Activated CD4-positive, alpha-beta T cell treated with anti-CD3 and anti-CD28 coated beads for 48 hours (primary cell): ENCODE measurements at places on chromosomes 2 and 18.

GRCh38 chr2:201203916-201204654 lies 21.1 kb downstream of the CASP10 start:
- no peak for DNase-seq

- no peak for DNase-seq
Observed at GRCh38 chr18:46373791-46374190, 269.6 kb downstream of the HAUS1 start.

GRCh38 chr2:54586062-54586461 lies 129.9 kb downstream of the SPTBN1 start:
- DNase-seq: no peak

DNA sequence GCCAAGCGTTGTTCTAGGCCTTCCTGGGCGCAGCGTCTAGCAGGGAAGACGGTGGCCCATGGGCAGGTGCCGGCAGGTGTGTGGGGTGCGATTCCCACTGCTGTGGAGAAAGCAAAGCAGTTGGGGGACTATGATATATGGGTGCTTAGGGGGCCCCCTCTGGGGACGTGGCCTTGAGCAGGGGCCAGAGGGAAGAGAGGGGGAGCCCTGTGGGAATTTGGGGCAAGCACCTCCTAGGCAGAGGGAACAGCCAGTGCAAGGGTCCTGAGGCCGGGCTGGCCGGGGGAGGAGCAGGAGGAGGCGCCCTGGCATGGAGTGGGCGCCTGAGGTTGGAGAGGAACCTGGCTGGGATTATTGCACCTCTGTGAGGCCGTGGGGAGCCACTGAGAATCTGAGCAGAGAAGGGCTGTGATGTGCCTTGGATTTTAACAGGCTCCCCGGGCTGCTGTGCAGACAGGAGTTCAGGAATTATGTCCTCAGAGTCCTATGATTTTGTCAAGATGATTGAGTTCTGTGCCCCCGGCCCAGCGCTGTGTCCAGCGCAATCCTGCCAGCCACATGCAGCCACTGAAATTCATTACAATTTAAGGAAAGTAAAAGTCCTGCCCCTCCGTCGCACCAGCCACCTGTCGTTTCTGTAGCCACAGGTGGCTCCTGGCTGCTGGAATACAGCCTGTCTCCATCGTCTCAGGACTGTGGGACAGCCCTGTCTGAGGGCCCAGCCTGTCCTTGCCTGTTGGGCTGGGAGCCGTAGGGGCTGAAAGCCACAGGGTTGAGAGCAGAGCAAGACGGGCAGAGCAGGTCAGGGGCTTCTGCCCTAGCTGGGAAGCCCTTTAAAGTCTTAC lies 9.1 kb upstream of the KLHL30 start:
- no peak for DNase-seq

DNA sequence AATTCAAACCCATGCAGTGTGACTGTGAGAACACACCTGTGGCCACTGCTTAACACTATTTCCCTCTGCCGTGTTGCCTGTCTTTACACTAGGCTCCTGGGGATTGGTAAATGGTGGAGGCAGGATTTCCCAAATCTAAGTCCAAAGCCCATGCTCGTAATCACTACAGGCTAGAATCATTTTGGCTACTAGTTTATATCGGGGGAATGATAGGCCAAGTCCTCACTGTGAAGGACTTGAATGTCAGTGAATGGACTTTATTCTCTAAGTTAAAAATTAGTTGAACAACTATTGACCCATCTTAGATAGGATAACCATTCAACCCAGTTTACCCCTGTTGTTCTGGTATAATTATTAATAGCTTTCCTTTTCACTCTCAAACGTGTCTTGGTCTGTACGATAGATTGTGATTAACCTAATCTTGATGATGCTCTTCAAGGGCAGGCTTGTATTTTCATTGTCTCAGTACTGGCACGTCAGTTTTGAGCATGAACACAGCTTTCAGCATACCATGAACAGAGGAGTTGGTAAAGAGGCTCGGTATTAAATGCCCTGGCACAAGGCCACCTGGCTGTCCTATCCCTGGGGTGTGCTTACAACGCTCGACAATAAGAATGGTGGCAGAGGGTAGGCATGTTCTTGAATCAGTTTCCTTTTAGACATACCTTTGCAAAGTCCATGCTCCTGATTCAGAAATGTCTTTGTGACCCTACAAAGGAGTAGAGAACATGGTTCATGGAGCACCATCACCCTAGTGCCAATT lies 148.8 kb downstream of the RTN4 start:
- DNase-seq: no peak

GRCh38 chr2:51032751-51033330 lies 909 bp upstream of the NRXN1 start:
- DNase-seq: no peak

DNA sequence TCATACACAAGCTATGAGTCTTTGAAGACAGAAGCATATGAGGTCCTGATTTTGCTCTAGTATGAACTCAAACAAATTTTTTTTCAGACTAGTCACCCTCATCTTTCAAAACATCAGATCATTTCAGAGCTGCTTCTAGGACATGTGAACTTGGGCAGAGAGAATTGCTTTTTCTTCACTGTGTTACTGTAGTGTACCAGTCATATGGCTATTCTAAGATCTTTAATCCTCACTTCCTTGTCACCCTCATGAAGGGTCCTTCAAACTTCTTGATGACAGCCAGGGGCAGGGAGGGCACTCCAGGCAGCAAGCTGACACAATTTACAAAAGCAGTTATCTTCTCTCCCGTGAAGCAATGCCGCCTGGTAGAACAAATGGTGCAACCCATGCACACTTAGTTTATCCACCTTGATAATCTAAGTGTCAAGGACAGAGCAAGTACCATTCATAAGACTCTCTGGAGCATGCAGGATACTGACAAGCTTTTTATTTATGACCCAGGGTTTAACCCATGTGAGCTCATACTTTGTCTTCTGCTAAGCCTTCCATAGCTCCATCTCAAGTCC lies 200.6 kb downstream of the DPP10 start:
- DNase-seq: no peak

- DNase-seq: no peak
Observed at GRCh38 chr2:201258666-201259615, 1.4 kb upstream of the CASP8 start.

DNA sequence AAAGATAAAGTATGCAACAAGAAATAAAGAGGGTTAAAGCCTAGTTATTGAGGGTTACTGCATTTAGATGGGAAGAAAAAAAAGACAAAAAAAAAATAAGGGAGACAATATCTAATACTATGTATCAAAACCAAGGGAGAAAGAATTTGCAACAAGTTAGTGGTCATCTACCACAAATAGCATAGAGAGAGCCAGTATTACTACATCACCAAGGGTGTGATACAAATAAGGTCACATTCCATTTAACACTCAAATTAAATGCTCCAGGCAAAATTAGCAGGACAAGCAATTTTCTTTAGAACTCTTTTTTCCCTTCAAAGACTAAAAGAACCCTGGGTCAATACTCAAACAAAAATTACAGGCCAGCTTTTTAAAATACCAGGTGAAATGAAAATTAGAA lies 115.1 kb upstream of the GULP1 start:
- no peak for DNase-seq

GRCh38 chr18:68060871-68061270 lies 544.4 kb upstream of the DSEL start:
- DNase-seq: no peak

GRCh38 chr2:15808944-15809343 lies 131.4 kb upstream of the MYCN start:
- no peak for DNase-seq

GRCh38 chr2:191892391-191892790 lies 45.5 kb upstream of the CAVIN2 start:
- no peak for DNase-seq

DNA sequence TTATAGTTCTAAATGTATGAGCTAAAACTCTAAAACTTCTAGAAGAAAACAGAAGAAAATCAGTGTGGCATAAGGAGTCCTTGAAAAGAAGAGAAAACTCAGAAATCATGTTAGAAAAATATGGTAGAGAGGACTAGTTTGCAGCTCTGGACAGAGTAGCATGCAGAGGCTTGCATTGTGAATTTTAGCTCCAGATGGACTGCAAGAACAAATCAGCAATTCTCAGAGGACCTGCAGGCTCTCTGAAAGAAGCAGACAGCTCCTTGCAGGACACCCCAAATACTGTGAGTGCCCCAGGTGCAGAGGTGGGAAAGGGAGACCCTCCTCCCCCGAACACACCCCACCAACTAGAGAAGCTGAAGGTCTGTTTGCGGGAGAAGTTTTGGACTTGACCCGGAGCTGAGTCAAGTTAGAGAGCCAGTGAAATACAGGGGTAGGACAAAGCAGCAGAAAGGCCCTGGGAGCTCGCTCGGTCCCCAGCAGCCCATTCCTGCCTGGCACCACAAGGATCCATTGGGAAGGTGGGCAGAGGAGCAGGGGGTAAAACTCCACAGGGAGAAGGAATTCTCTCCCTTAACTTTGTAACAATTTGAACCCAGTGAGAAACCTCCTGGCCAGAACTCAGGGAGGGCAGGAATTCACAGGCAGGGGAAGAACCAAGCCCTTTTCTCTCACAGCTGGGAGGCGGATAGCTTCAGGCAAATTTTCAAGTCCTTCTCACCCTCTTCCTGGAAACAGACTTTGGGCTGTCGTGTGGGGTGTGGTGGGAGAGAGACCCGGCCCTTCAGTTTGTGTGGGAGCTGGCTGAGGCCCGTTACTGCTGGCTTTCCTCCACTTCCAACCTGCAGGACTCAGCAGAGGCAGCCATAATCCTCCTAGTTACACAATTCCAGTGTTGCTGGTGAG lies 216.2 kb upstream of the SLC35G4 start:
- DNase-seq: no peak

- no peak for DNase-seq
Observed at GRCh38 chr18:45175511-45175910, 439.8 kb upstream of the SLC14A2 start.

GRCh38 chr2:20482725-20483124 lies 35.9 kb downstream of the RHOB start:
- no peak for DNase-seq

DNA sequence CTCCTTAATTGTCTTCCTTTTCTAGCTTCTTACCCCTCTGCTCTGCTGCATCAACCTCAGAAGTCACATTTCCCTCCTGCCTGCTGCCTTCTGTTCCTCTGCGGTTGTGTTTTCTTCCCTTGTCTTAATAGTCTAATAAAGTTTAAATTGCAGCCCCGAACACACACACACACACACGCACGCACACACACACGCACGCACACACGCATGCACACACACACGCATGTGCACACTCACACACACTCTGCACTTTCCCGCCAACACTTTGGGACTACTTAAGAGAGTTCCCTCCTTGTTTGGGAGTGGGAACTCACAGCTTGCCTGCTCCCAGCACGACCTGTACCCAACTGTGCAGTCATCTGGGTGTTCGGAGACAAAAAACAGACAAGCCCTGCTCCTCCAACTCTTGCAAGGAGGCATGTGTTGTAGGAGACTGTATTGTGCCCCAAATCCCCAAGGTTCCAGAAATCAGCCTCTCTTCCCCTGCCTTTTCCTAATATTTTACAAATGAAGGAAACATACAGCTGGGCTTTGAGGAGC lies 99.1 kb downstream of the SETBP1 start:
- no peak for DNase-seq

- DNase-seq: no peak
Observed at GRCh38 chr2:88053296-88053695, 2.3 kb downstream of the KRCC1 start.

- DNase-seq: no peak
Observed at GRCh38 chr2:31413862-31414550, 536 bp downstream of the XDH start.

GRCh38 chr2:122148128-122148767 lies 392.8 kb downstream of the TSN start:
- no peak for DNase-seq

DNA sequence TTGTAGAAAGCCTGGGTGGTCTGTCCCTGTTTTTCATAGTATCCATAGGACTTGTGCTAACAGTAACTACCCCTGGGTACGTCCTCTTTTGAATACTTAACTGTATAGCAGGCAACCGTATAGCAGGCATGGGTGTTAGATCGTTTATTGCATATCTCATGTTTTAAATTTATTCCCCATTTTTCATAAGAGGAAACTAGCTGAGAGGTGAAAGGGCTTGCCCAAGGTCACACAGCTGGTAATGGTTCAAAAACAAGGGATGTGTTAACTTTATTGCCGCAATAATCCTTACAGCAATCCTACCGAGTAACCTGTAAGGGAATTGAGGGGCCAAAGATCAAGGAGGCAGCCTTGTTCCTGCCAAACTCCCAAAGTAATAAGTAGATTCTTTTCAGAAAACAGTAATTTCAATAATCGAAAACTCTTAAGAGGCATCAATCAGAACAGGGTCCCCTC lies 990 bp upstream of the MGAT4A start:
- no peak for DNase-seq

DNA sequence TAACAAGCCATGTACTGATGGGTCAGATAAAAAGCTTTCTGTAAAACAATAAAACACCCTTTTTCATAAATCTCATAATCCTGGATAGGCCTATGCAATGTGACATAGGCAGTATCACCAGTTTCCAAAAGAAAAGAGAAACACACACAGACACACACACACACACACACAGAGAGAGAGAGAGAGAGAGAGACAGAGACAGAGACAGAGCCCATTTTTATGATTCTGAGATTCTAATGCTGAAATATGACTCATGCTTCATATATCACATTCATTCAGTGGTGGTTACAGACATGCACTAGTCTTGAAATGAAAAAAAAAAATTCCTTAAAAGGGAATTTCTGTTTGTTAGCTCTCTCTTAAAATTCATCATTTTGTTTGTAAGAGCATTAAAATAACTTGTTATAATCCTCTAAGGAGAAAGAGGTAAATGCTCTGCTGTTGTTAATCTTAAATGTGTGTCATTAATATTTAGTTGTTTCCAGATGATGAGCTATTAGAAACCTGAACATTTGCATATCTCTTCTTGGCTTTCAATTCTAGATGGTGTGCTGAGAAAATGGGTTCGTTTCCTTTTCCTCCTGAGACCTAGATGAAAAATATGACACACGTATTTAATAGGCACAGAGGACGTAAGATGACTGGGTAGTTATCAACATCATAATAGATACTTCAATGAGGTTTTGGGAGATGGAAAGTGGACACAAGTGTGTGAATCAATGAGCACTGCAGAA lies 1598.7 kb upstream of the ACVR2A start:
- DNase-seq: no peak

GRCh38 chr2:132692816-132693215 lies 22.8 kb upstream of the LYPD1 start:
- no peak for DNase-seq

- no peak for DNase-seq
Observed at GRCh38 chr2:46878886-46879285, 36.7 kb downstream of the MCFD2 start.

- no peak for DNase-seq
Observed at GRCh38 chr18:56575819-56576663, 62.4 kb downstream of the TXNL1 start.

DNA sequence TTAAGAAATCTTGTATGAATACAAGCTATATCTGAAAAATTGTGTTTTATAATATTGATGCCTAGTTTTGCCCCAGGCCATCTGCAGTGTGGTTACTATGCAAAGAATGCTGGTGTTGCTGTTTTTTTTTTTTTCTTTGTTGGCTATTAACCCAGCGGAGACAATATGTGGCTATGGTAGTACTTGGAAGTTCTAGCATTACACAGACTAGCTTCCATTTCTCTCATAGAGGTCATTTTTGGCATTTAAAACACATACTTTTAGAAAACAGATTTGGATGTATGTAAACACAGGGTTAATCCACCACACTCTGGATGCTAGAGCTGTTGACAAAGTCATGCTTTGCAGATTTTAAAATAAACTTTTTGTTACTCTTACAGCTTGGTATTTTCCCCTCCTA lies 209.8 kb downstream of the NEDD4L start:
- DNase-seq: no peak
